ENCODE measurements at places on chromosomes 13 and 19. TPM values are rescaled to one million over a fixed set of nuclear protein-coding genes. Genes with fewer than 3 reads are reported as not detected.
A peak's percentile ranks its signal among the peaks of the same experiment; 100 is the strongest.

GRCh38 chr13:111409413-111409812 is 89.0 kb downstream of the TEX29 start:
- DNase-seq = no peak

GRCh38 chr13:30615866-30616541 is 1.7 kb upstream of the USPL1 start:
- DNase-seq = no peak

- DNase-seq = no peak
These were observed 25.2 kb downstream of the IGFL1 start for GRCh38 chr19:46254776-46255175.

DNA sequence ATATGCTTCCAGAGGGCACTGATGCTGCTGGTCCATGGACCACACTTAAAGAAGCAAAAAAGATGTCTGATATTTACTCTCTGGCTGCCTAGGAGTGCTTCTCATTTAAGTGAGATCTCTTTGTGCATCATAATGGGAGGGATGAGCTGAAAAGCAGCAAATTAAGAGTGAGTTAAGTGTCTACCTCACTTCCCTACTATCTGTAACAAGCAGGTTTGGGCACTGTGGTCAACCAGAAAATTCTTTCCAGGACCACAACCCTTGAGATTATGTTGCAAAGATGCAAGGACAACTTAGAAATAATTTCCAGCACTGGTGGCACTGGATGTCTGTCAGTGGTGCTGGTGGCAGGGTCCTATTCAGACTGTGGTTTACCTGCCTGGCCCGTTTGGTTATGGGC is 52.1 kb upstream of the USPL1 start:
- DNase-seq = no peak

- DNase-seq = no peak
These were observed 16.8 kb upstream of the TM9SF2 start for GRCh38 chr13:99484473-99484872.

DNA sequence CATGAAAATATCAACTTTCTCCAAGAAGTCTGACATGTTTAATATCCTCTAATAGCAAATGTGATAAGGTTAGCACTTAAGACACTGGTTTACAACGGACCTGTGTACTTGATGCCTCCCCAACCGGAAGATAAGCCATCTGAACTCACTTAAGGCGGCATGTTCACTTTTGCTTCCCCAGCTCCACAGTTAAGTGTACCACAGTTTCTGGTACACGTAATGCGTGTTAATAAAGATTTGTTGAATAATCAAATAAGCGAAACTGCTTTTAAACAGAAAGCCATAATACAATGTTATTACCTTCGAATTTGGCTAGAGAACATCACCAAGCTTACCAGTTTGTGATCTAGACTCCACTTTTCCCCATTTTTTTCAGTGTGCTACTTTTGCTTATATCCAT is 1.4 kb upstream of the PAN3 start:
- DNase-seq = no peak

- no peak for DNase-seq
These were observed 4.3 kb downstream of the GDF15 start for GRCh38 chr19:18390065-18390907.

The KLK3 gene
- not detected for total RNA-seq

GRCh38 chr13:57136093-57136492 is 4.6 kb upstream of the PRR20A start:
- DNase-seq = no peak

DNA sequence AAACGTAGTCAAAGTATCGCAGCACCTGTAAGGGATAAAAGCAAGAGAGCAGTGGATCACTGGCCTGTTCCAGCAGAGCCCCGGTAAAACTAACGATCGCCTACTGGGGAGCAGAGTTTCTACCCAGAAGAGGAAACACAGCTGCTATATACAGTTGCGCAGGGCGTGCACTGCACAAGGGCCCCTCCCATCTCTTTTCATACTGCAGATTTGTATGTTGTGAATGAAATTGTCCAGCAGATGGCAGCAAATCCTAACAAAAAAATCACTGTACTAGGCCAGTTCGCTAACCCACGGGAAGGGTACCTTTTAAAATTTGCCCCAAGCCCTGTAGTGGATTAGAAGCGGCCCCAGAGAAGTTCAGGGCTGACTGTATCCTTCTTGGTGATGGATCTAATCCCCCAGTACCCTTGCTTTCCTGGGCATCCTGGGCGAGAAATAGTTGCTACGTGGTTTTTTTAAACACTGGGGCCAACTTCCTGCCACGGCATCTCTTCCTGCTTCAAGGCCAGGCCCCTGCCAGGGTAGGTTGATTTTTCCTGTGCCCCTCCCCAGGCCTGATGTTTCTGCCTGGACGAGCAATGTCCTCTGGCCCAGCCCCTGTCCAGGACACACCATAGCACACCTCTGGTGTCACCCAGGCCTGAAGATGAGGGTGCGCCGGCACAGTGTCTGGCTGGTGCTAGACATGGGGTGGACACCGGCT is 127.0 kb downstream of the IER2 start:
- DNase-seq = peak; percentile 34

The ZNF253 gene
- total RNA-seq = 28.2 TPM

The ZNF57 gene
- total RNA-seq = 3.1 TPM

- DNase-seq = no peak
These were observed 76.7 kb upstream of the ZNF43 start for GRCh38 chr19:21912654-21913053.

- peak; percentile 89 for DNase-seq
These were observed 545 bp downstream of the NACC1 start for GRCh38 chr19:13118424-13119193.

DNA sequence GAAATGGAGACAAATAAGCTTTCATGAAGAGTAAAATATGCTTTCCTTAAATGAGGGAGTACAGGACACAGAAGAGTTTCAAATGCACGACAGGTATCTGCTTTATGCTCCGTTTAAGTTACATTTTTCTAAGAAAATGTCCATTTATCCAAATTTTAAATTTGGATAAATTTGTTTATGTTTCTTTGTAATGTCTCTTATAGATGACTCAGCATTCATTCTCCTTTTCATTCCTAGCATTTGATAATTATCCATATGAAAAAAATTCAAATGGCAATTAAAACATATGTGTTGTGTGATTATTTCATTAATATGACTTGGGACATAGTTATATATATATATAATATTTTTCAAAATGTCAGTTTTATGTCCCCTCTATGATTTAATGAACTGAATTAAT is 1449.3 kb downstream of the SLITRK1 start:
- no peak for DNase-seq

GRCh38 chr13:66673401-66673800 is 556.7 kb downstream of the PCDH9 start:
- no peak for DNase-seq

The SIGLEC5 gene
- 0.92 TPM for total RNA-seq

DNA sequence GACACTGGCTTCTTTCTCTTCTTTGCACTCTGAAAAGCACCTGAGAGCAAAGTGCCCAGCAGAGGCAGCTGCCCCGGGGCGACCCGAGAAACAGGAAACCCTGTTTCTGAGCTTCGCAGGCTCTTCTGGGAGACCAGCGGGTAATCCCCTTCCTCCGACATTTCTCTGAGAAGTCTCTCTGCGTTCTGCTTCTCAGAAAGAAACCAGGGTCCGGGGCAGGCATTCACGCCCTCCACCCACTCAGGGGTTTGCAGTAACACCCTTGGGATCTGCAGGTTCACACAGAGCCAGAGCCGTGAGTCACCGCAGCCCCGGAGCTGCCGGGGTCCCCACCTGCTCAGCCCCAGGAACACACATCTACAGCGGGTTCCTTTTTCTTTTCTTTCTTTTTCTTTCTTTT is 86.0 kb downstream of the GADD45B start:
- DNase-seq = no peak

- DNase-seq = no peak
These were observed 73.2 kb upstream of the SLC15A1 start for GRCh38 chr13:98825659-98826058.

The TSSK6 gene
- 7.7 TPM for total RNA-seq

The LRRC25 gene
- 1.1 TPM for total RNA-seq

DNA sequence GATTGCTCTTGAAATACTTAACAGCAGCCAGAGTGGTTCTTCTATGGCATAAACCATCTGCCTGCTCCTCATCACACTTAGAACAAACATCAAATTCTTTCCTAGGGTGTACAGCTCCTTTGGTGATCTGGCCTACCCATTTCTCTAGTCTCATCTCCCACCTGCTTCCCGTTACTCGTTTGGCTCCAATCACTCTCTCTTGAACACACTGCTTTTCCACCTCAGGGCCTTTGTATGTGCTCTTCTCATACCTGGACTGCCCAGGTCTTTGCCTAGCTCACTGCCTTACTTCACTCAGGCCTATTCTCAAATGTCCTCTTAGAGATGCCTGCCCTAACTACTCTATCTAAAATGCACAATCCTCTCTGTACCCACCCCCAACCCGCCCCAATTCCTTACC is 100.5 kb downstream of the KCNRG start:
- DNase-seq = no peak

- DNase-seq = no peak
These were observed 11.8 kb upstream of the EDNRB start for GRCh38 chr13:77930430-77930829.

GRCh38 chr13:51451134-51451466 is 1.7 kb downstream of the INTS6 start:
- DNase-seq = no peak

The DMKN gene
- 348 TPM for total RNA-seq

GRCh38 chr13:48843630-48844380 is 131.9 kb upstream of the FNDC3A start:
- DNase-seq = no peak

The SLAIN1 gene
- 19.5 TPM for total RNA-seq

- peak; percentile 45 for DNase-seq
These were observed 764 bp downstream of the MIR17HG start for GRCh38 chr13:91347996-91348905.

DNA sequence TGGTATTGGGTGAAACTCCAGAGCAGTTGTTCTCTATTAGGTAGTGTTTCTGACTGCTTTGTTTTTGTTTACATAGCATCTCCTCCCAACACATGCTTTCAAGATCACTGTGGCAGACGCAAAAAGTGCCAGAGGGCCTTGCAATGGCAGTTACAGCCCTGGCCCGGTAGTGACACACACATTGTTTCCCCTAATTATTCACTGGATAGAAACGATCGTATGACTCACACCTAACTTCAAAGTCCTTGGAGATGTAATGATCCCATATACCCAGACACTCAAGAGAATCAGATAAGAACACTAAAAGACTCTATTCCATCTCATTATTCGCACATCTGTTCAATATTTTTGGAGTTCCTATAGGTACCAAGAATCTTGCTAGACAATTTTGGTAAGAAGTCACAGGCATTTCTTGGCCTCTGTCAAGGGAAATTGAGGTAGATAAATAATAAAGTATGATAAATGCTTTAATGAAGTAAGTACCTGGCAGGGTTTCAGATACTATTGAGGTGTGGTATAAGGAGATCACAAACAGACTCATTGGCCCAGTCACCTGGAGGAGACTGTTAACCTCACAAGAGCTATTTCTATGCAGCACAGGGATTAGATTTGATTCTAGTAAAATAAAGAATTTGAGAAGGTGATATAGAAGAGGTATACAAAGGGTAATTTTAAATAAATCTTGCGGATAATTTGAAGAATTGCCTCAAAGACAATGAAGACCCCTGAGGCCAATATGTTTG is 485.3 kb downstream of the SLITRK6 start:
- DNase-seq = no peak

DNA sequence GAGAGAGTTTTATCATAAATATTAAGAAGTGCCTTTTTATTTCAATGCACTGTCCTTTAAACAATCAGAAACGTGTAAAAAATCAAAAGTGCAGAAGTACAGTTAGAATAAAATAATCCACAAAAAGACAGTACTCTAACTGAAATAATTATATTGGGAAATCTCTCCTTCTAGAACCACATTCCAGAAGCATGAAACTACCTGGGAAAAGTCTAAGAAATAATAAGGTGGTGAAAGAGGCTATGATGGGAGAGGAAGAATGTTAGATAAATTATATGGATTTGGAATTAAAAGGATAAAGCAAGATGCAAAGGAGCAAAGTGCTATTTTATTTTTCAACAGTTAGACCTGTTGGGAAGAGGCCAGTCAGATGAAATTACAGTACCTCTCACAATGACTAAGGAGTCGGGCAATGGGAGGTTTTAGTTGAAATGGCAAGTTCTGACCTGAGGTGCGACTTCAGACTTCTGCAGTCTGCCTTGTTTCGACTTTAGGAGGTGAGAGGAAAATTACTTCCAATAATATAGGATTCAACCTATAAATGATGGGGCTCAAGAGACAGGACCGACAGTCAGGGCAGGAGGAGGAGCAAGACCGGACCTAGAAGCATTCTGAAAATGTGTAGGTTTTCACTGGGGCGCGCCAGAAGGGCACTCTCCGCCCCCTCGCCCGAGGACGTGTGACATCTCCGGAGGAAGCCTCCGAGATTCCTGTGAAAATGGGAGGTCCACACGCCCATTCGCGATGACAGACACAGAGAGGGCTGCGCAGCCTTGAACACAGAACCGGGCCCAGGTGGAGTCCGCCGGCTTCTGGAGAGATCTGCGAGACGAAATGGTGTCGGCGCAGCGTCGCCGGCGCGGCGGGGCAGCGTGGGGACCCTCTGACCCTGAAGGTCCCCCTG is 717 bp downstream of the SPRYD7 start:
- peak; percentile 23 for DNase-seq

DNA sequence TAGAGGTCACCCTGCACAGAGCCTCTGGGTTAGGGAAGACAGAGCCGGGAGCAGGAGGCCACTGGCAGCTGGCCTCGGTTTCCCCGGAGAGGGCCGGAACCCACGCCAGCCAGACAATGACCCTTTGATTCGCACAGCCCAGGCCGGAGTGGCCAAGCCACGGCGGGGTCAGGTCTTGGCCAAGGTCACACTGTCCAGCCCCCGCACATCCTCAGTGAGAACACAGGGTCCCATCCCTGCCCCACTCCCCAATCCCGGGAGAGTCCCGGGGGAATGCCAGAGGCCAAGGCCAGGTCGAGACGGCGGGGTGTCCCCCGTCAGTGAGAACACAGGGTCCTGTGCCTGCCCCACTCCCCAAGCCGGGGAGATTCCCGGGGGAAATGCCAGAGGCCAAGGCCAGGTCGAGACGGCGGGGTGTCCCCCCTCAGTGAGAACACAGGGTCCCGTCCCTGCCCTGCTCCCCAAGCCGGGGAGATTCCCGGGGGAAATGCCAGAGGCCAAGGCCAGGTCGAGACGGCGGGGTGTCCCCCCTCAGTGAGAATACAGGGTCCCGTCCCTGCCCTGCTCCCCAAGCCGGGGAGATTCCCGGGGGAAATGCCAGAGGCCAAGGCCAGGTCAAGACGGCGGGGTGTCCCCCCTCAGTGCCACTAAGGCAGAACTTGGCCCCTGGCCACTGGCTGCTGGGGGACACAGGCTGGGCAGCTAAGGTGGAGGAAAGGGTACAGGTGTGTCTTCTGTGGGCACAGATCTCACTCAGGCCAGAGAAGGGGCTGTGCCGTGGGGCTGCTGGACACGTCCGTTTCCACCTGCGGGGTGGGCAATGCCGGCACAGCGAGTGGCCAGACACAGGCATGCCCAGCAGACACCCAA is 1.7 kb upstream of the FSTL3 start:
- DNase-seq = no peak

- DNase-seq = no peak
These were observed 46.1 kb downstream of the ANKRD10 start for GRCh38 chr13:110868720-110869119.

- DNase-seq = no peak
These were observed 408.0 kb downstream of the DIAPH3 start for GRCh38 chr13:59755632-59756290.

The LGALS7 gene
- not detected for total RNA-seq

The KLK6 gene
- total RNA-seq = not detected

All from thyroid gland (tissue), 4 donors.